ENCODE measurements at places on chromosomes 7 and 10.

DNA sequence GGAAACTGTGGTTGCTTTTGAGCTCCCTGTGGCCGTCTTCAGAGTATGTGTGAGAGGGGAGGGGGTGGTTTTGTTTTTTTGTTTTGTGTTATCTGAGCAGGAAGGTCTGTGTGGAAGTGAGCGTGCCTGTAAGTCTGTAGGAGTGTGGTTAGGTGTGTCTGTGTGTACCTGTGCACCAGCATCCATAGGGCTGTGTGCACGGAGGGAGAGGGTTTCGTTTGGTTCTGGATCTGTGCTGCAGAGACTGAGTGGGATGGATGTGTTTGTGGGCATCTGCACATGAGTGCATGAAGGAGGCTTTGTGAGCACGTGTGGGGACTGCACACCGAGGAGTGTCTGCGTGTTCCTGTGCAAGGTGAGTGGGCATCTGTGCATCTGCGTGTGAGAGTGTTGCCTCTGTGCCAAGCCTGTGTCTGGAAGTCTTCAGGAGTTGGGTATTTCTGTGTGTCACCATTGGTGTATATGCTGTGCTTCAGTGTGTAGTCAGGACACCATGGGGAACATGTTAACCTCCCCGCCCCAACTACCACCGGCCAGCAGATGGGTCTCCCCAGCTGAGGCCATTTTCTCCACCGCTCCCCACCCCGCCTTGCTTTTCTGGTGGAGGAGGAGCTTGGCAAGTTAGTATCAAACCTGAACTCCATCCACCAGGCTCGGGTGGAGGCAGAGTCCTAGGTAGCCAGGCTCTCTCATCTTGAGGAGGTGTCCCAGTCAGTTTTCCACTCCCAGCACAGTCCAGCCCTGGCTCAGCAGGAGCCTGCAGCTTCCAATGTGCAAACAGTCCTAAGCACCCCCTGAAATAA is 7.1 kb upstream of the TLX1 start:
- no peak for DNase-seq

DNA sequence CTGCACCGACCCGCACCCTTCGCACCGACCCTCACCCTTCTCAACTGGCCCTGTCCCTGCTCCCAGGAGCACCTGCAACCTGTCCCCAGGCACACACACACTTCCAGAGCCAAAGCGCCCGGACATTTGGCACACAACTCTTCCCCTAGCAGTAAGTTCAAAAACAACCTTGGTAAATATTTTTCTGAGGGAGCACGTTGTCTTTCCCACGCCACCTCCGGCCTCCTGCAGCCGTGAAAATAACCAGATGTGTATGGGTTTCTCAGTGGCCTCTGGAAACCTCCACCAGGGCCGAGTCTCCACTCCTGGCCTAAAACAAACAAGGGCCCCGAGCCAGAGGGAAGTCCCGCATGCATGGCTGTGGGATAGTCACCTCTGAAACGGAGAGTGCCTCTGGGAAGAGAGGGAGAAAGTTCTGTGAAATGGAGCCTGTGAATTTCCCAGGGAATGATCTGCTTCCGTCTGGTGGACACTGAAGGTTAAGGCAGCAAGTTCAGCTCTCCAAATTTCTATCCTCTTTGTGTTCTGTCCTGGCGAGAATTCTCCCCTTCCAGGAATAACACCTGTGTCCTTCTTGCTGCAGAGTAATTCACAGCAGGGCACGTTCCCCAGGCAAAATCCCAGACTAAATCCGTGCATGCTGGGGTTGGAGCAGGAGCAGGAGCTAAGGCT is 15.8 kb downstream of the PODXL start:
- no peak for DNase-seq

DNA sequence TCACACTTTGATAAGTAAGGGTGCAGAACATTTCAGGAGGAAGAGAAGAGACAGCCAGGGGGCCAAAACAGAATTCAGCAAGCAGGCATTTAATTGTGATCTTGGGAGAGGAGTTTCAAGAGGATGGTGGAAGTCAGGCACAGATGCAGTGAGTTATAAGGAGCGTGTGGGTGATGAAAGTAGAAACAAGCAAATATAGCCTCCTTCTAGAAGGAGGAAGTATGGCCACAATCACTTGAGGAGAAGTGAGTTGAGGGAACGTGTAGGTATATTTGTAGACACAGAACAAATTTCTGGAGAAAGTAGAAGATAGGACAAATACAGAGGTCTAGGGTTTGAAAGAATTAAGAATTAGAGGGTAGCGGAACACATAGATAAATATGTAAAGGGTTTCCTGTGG is 165.8 kb downstream of the CACNB2 start:
- no peak for DNase-seq

DNA sequence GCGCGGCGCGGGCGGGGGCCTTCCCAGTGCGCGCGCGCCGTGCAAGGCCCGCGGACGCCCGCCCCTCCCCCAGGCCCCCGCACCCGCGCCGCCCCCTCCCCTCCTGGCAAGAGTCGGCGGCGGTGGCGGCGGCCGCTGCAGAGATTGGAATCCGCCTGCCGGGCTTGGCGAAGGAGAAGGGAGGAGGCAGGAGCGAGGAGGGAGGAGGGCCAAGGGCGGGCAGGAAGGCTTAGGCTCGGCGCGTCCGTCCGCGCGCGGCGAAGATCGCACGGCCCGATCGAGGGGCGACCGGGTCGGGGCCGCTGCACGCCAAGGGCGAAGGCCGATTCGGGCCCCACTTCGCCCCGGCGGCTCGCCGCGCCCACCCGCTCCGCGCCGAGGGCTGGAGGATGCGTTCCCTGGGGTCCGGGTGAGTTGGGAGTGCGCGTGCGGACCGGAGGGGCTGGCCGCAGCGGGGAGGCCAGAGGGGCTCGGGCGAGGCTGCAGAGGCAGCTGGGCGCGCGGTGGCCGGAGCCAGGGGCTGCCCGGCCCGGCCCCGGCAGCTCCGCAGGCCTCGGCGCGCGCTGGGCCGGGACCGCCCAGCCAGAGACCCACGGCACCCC is at the start of gene BMPR1A:
Gene BMPR1A, plus strand, starts transcription at position 109 of the 602 bp plus-strand sequence. CDS start 119,400 bp downstream, outside the sequence.
- DNase-seq, result no peak

GRCh38 chr7:114942446-114943175 is 20.7 kb downstream of the MDFIC start:
- no peak for DNase-seq

- no peak for DNase-seq
Observed at GRCh38 chr10:77864151-77864851, 62.3 kb downstream of the DLG5 start.

- DNase-seq, result no peak
Observed at GRCh38 chr7:115297656-115298055, 375.8 kb downstream of the MDFIC start.

- DNase-seq, result no peak
Observed at GRCh38 chr10:93630625-93631557, 18.6 kb downstream of the PDE6C start.

DNA sequence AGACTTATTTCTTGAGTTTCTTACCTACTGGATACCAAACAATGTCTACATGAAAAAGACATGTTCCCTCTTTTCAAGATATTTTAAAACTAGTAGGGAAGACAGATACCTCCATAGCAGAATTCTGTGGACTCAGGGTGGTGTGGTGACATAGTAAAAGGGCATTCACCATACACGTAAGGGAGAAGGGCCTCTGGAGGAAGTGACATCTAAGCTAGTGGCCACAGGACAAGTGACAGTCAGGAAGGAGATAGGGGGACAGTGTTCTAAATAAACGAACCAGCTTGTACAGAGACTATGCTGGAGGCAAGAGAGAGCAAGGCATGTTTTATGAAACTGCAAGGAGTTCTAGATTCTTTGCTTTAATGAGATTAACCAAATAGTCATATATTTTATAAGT is 321.7 kb upstream of the LRGUK start:
- DNase-seq, result no peak

- DNase-seq, result no peak
Observed at GRCh38 chr10:3919709-3920308, 134.8 kb upstream of the KLF6 start.

- no peak for DNase-seq
Observed at GRCh38 chr7:103240806-103241205, 56.4 kb upstream of the PMPCB start.

DNA sequence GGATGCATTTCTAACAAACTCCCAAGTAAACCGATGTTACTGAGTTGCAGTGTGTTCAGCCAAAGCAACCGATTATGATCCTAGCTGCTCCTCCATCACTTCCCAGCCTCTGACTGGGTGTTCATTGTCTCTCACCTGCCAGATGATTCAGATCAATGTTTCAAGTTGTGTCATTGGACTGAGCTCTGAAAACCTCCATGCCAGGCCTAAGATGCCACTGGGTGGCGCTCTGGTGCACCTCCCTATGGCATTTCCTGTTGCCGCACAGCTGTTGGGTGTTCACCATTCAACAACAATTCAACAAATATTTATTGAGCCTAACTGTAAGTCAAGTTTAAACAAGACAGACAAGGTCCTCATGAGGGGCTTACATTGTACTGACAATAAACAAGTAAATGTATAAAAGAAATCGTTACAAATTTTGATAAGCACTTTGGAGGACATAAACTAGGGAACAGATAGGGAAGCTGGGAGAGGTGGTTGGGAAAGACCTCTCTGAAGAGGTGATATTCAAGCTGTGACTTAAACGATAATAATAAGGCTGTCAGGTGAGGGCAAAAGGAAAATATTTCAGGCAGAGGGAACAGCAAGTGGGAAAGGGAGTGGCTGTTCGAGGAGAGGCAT is 22.8 kb downstream of the RGR start:
- no peak for DNase-seq

DNA sequence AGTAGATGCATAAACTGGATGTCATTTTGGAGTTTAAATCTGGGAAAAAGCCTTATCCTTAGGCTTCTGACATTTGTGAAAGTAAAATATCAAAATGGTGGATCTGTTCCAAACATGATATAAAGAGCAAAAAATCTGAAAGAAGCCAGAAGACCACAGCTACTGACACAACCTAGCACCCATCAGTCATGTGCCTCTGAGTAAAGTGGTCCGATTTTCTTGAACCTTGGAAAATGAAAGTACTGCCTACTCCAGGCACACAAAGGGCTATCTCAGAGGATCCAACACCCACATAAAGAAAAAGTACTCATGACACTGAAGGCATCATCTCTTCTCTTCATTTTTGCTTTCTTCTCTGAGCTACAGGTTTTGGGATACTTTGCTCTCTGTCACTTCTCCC is 150.7 kb downstream of the KMT2E start:
- no peak for DNase-seq

GRCh38 chr7:148622887-148623585 is 32.5 kb downstream of the C7orf33 start:
- DNase-seq, result no peak

GRCh38 chr10:55351431-55351830 is 550.4 kb upstream of the PCDH15 start:
- DNase-seq, result no peak

- no peak for DNase-seq
Observed at GRCh38 chr7:143499246-143499645, 21.6 kb downstream of the TAS2R41 start.

- no peak for DNase-seq
Observed at GRCh38 chr7:20220921-20221547, 3.9 kb upstream of the MACC1 start.

Data from thoracic aorta (tissue), 2 donors.